NCI-H446 treated with DMSO at 0.1 percent for 48 hours (cell line): ENCODE measurements at places on chromosomes 1 and 21.

GRCh38 chr1:153566414-153567371 lies 1.0 kb upstream of the S100A2 start:
- DNase-seq, result peak; percentile 99

GRCh38 chr1:68590473-68590872 lies 93.6 kb upstream of the DEPDC1 start:
- no peak for DNase-seq

GRCh38 chr1:38829368-38829767 lies 30.2 kb downstream of the RRAGC start:
- no peak for DNase-seq

DNA sequence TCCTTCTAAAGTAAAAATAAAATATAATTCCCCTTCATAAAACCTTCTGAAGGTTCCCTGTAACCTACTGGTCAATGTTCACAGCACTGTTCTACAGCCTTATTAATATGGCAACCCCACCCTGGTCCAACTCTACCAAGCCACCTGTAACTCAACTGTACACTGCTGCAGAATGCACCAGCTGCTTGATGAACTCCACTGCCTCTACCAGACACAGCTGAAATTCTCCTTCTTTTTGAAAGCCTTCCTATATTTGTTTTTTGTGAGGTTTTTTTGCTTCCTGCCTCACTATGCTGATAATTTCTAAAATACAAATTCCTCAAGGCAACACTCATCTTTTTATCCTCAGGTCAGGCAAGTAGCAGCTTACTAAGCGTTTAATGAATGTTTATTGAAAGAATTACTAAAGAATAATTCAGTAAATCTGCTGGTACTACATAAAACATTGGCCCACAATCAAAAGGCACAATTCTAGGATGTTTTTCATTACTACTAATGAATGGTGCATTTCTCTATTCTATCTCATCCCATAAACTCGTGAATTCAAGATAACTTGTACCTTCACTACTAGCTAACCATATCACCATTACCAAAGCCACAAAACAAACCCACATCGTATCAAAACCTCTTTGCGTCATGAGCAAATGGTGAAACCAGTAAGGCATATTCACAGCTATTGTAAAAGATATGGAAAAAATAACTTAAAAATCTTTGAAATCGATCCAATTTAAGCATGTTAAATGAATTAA lies 2.4 kb downstream of the SSX2IP start:
- DNase-seq, result no peak

DNA sequence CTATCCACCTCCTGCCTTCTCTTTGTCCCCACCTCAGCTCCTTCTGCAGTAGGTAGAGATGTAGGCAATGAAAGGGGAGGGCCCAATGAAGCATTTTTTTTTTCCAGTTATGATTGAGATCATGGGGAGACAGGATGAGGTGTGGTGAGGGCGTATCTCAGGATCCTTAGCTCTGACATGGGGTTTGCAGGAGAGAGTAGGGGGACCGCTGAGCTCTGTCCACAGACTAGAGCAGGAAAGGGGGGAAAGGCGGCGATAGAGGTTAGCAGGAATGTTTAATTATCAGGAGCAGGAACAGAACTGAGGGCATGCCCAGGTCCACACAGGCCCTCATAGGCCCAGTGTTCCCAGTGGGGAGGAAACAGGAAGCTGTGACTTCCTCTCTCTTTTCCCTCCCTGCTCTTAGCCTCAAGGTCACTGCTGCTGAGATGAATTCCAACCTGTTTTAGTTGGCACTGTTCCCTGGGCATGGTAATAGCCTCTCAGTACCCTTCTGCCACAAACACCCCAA lies 901 bp upstream of the RXFP4 start:
- DNase-seq, result no peak

DNA sequence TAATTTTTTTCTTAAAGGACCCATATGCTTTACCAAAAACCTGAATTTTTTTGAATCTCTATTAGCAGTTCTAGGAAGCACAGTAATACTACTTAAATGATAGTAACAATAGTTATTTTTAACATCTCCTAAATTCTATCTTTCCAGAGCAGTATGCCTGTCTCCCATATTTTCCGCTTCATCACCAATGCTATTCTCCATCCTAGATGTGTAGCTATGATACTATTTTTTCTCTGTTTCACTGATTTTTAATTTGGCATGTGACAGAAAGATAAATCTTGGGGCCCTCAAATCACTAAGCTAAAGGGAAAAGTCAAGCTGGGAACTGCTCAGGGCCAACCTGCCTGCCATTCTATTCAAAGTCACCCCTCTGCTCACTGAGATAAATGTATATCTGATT lies 102.3 kb upstream of the HMCN1 start:
- DNase-seq, result no peak

DNA sequence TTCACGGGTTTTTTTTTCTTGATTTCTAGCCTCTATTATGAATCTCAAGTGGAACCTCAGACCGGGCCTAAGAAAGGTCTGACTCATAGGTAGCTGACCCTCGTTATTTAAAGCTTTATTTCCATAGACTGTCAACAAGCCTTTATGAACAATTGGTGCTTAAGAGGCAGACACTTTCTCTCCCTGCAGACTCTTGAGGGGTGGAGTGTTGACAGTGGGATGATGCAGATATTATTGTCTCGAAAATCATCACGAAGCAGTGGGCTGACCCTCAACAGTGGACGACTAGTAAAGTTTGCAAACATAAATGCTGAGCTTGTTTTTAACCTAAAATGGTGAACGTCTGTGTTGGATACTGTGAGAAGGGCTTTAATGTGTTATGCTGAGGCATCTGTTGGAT lies 1.8 kb downstream of the SFT2D2 start:
- DNase-seq, result no peak

DNA sequence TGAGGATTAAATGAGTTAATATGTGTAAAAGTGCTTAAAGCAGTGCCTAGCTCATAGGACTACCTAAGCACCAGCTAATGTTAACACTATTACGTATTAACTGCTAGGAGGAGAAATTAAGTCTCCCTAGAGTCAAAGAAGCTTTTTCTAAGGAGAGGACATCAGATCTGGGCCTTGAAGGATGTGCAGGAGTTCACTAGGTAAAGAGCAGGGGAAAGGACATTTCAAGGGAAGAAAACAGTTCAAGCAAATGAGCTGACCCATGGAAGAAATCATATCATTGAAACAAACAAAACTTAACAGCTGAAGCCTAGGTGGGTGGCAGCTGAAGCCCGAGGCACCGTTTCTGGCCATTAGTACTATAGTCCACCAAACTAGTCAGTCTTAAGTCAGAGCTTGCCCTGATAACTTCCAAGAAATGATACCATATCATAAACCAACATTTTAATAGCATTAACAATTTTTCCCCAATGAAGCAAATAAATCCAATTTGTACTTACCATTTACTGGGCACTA lies 46.7 kb downstream of the TRIT1 start:
- DNase-seq, result no peak

- no peak for DNase-seq
These were observed 198.4 kb upstream of the VAMP3 start for GRCh38 chr1:7572654-7573152.

- peak; percentile 43 for DNase-seq
These were observed 38.3 kb downstream of the RHBG start for GRCh38 chr1:156407344-156407743.

GRCh38 chr1:205162301-205162700 lies 40.5 kb upstream of the RBBP5 start:
- DNase-seq, result no peak
